ENCODE measurements at places on chromosomes 6 and 20.

GRCh38 chr20:2379511-2380229 is 1.0 kb upstream of the TGM6 start:
- DNase-seq, result no peak

- DNase-seq, result no peak
Observed at GRCh38 chr20:1637755-1638154, 17.9 kb upstream of the SIRPB1 start.

- no peak for DNase-seq
Observed at GRCh38 chr6:28523241-28523622, 2.4 kb upstream of the GPX5 start.

GRCh38 chr20:49345524-49345923 is 67.7 kb upstream of the ZNFX1 start:
- DNase-seq, result no peak

Data from AG04450 (cell line).